HTR-8/SVneo (cell line): ENCODE measurements at places on chromosomes 4 and X.

DNA sequence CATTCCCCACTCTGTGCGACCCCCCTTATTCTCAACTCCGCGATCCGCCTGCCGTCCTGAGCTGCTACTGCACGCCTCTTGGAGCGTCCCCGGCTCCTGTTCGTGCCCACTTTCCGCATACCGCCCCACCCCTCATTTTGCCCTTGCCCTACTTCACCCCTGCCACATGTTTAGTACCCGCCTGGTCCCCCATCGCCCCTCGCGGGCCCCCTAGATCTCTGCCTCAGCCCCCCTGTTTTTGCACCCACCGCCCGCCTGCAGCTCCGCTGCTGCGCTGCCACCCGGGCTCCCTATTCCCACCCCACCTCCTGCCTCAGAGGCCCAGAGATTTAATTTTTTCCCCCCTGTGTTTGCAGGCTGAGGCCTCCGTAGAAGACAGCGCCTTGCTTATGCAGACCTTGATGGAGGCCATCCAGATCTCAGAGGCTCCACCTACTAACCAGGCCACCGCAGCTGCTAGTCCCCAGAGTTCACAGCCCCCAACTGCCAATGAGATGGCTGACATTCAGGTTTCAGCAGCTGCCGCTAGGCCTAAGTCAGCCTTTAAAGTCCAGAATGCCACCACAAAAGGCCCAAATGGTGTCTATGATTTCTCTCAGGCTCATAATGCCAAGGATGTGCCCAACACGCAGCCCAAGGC is 1.4 kb downstream of the MAGED1 start:
- no peak for DNase-seq

DNA sequence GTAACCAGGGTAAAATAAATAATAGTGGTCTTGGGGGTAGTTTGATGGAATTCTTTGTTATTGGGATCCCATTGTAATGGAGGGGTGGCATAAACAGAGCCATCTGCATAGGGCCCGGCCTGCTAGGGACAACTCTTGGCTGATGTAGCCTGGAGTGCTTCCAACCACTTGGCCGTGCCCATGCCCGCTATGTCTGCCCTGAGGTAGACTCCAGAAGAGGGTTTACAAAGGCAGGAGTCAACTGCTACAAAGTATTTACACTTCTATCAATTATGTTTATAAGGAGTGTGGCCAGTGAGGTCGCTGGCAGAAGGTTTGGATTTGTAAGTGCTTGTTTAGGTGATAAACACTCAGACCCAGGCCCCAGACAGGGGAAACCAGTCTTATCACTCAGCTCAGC is 8.1 kb downstream of the RASL11B start:
- DNase-seq, result no peak

DNA sequence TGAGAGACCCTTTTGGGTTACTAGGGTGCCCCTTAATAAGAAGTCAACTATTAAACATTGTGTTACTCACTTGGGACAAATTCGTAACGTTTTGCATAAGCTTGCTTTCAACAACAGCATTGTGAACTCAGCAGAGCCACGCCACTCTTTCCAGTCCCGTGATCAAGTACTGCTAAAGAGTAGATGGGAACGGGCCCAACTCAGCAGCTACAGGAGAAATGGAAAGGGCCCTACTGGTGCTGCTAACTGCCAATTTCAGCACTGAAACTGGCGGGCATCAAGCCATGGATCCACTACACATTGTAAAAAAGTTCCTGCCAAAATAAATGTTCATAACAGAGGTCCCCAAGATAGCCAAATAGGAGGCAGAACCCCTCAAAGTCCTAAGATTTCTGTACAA is 19.0 kb upstream of the DHX15 start:
- DNase-seq, result no peak

- DNase-seq, result no peak
Measured at GRCh38 chrX:40012039-40012867, 85.5 kb downstream of the BCOR start.

DNA sequence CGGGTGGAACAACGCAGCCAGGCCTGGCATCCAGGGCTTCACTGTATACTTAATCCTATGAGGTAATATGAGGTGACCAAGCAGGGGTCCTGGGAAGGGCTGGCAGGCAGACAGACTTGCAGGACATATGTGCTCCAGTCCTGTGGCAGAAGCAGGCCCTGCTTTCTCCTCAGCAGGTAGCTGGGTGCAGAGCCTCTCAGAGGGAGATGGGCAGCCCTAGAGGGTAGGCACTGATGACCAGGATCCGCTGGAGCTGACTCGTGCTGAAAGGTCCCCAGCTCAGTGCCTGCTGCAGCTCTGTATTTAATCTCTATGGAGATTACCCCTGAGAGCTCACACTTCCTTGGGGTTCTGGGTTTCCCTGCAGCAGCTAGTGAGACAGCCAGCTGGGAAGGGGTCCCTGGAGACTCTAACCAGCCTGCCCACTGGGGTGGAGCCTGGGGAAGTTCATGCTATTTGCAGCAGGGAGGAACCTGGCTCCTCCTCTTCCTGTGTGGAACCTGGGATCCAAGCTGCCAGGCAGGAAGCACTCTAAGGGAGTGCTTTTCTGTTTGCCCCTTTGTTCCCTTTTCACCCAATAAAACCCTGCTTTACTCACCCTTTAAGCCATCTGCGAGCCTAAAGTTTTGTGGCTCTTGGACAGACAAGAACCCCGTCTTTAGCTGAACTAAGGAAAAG is 339.2 kb downstream of the DCAF12L2 start:
- no peak for DNase-seq

DNA sequence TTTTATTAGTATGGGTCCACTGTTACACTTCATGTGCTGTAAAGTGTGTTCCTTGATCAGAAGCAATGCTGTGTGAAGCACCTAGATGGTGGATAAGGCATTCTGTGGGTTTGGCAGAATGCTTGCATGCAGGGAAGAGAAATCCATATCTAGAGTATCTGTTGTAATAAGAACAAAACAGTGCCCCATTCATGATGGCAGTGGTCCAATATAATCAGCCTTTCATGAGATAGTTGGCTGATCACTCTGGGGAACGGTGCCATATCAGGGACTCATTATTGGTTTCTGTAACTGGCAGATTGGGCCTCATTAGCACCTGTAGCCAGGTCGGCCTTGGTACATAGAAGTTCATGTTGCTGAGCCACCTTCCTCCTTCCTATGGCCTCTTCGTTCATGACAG is 28.7 kb downstream of the STIM2 start:
- DNase-seq, result no peak

DNA sequence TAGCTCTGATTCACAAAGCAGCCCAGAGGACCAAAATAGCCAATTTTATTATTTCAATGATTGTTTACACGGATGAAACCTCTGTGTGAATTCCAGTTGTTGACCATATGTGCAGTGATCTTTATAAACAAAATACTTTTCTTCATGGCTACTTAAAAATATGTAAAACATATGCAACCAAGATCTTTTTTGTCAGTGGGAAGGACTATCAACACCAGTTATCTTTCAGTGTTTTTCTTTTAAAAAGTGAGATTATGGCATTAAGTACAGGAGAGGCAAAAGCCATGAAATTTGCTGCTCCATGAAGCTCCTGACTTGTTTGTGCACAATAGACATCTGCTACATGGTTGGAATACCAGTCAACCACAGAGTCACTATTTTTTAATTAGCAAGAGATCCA is 184.4 kb downstream of the DKK2 start:
- DNase-seq, result no peak

DNA sequence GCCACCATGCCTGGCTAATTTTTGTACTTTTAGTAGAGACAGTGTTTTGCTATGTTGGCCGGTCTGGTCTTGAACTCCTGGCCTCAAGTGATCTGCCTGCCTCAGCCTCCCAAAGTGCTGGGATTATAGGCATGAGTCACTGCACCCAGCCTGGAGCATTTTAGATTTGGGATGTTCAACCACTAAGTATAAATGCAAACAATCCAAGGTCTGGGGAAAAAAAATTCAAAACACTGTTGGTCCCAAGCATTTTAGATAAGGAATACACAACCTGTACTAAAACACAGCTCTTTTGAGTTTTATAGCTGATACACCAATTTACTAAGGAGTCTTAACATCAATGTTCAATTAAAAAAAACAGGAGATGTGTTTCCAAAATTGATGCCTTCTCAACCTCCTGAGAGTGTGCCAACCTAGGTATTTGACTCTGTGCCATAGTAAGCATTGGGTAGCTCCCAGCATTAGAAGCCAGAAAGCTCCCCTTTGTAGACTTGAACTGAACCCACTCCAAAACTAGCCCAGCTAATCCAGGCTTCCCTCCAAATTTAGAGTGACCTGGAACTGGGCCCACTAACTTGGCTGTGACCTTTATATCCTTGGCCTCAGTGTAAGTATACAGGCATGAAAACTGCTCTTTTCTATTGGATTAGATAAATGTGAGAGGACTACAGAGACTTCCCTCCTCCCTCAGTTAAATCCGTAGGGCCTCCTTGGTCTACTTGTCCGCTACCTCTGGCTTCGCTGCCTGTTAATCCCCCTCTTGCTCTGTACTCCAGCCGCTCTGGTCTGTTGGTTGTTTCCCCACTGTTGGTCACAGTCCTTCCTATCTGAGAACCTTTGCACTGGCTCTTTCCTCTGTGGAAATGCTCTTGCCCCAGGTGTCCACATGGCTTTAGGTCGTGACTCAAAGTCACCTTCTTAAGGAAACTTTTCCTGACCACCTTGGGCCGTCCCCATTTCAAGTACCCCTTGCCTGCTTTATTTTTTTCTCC is 77.6 kb downstream of the CCKAR start:
- no peak for DNase-seq

DNA sequence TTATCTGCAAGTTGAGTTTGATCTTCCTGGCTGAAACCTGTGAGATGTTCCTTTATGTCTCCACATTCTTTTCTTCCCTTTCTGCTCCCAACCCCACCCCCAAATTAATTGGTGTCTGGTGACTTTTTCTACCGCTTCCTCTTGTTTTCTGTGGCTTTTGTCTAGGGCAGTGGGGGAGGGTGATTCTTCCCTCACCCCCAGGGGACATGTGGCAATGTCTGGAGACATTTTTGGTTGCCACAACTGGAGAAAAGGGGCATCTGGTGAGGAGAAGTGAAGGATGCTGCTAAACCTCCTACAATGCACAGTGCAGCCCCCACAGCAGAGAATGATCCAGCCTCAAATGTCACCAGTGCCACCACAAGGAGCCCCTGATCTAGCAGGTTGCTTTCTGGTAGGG is 152.9 kb downstream of the NHS start:
- DNase-seq, result no peak

- no peak for DNase-seq
Measured at GRCh38 chrX:12401252-12401651, 263.0 kb downstream of the FRMPD4 start.

DNA sequence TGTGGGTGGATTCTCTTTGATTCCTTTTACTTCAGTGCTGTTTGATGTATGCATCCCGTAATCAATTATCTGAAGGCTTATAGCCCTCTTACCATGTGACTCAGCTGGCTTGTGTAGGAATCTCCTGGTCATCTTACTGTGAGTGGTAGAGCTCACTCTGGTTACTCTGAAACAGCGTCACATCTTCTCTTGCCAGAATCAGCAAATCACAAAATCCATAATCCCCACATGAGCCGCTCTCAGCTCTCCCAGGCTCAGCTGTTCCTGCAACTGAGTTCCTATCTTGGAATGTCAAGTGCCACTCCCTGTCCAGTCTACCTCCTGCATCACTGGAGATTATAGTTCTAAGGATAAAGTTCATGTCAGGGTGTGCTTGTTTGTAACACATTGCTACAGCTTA is 278.0 kb downstream of the FBXO8 start:
- DNase-seq, result no peak

DNA sequence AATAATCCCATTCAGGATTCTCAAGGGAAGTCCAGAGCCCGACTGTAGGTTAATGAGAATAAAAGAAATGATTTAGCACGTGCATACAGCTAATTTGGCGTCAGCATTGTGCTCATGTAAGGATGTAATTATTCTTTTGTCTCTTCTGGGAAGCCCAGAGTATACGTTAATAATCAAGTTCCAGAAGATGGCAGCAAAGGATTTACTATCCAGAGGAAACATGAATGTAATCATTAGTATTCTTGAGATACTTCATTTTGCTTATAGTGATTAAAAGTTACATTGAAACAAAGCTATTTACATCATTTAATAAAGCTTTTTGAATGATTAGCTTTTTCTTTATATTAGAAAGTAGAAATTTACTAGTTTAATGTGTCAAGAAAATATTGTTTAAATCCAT is 27.1 kb upstream of the MAP9 start:
- DNase-seq, result peak; percentile 28

DNA sequence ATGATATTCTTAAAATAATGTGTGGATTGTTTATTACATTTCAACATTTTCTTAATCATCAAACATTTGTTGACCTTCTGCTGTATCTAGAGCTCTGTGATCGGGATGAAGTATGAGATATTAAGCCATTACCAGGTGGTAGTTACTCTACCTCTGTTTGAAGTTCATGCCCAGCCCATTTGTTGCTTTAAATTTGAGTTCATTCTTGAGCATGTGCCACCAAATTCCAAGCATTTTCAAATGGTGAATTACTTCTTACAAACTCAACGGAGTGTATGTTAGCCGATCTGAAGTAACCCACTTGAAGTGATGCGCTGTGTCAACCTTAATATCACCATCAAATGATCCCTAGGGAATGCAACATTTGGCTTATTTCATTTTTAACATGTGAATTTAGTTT is 7.3 kb upstream of the DTHD1 start:
- no peak for DNase-seq

GRCh38 chrX:138885886-138886285 is 174.4 kb upstream of the FGF13 start:
- no peak for DNase-seq

- DNase-seq, result no peak
Measured at GRCh38 chr4:186019269-186019668, 49.7 kb upstream of the TLR3 start.

DNA sequence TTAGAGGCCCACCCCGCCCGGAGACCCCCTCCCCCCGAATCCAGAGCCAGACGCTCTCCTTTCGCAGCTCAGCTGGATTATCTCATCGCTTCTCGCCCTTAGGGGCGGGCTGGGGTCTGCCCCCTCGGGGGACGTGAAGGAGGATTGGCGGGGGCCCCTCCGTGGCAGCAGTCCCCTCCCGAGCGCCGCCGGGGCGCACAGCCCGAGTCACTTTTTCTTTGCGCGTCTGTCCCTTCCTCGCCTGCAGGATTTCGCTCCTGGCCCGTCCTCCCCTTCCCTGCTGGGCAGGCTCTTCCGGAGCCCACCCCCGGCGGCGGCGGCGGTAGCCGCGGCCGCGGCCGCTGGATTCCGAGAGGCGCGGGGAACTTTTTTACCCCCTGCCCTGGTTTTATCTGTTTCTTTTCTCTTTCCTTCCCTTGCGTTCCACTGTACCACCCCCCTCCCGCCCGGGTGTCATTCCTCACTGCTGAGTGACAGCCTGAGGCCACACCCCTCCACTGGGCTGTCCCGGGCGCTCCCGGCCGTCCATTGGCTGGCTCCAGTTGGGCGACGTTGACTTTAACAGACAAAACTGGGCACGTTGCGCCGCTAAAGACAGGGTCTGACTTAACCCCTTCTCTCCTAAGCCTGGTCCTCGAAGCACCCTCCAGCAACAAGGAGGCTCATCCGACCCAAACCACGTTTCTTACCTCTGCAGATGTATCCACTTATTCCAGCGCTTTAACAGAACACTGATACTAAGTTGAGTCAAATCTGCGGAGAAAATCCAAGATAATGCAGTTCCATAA is 492 bp upstream of the NKX3-2 start:
- peak; percentile 91 for DNase-seq

- no peak for DNase-seq
Measured at GRCh38 chrX:39144323-39144722, 343.1 kb downstream of the MID1IP1 start.
